Fibroblast of skin of right biceps (primary cell): ENCODE measurements at places on chromosomes 4 and X.

GRCh38 chr4:94759767-94760211 is 2.0 kb downstream of the BMPR1B start:
- no peak for DNase-seq

- DNase-seq, result peak; percentile 60
Observed at GRCh38 chr4:26088433-26088928, 174.5 kb downstream of the SMIM20 start.

DNA sequence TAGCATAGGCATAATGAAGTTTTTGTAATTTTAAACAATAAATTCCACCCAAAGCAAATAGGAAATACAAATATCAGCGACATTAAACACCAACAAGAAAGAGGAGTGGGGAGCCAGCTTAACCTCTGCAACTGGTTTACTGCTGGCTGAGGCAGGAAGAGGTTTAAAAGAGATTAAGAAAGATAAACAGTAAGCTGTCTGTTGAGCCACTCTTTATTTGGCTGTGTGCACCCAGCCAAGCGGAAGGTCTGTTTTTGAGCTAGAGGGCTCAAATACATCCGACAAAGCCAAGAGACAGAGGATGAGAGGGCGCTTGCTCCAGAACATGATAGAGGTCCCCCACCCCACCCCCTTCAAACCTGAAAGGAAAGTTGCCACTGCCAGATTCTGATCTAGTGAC is 191.4 kb downstream of the MGST2 start:
- DNase-seq, result no peak

- no peak for DNase-seq
Observed at GRCh38 chr4:148477276-148477675, 35.1 kb upstream of the NR3C2 start.

DNA sequence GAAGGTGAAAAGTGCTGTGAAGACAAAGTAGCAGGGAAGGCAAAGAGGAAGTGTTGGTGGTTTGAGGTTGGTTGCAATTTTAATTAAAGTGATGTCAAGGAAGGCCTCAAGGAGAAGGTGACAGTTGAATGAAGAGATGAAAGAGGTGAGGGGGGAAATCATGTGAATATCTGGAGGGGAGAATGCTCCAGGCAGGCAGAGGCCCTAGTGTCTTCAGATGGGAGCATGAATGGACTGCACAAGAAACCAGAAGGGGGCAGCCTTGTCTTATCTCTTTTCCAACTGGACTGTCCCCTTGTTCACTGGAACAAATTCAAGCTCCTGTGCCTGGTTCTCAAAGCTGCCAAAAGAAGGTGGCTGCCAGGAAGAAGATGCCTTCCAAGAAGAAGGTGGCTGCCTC is 68.4 kb downstream of the MAOB start:
- DNase-seq, result no peak

- no peak for DNase-seq
Observed at GRCh38 chr4:71392109-71392508, 53.3 kb downstream of the SLC4A4 start.

DNA sequence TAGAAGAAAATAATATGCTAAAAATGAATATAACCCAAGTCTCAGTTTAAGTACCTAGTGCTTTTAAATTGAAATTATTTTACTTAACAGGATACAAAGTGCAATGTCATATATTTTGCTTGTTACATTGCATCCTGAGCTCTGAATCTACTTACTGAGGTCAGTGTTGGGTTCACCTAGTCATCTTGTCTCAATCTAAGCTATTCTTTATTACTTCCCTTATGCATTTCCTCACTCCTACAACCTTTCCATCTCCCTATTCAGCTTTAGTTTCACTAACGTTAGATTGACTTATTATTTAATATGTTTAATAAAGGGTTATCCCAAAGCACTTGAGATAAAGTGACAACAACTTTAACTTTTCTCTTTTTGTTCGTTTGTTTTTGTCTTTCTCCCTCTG is 483.7 kb downstream of the FSTL5 start:
- no peak for DNase-seq

DNA sequence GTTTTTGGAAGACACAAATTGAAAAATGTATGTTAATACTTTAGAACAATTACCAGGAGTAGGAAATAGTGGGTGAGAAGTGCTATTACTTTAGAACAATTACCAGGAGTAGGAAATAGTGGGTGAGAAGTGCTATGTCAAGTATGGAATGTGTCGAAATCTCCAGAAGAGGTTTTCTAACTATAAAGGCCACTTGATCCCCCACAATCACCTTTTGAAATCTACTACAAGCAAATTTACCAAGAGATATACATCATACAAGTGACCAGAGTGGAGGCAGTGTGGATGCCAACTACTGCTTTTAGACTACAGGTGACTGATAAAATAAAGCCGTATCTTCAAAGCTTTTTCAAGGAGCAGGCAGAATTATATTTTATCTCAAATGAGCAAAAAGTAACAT is 43.1 kb downstream of the MAB21L2 start:
- DNase-seq, result no peak

- no peak for DNase-seq
Observed at GRCh38 chr4:10727140-10727880, 42.7 kb upstream of the CLNK start.

DNA sequence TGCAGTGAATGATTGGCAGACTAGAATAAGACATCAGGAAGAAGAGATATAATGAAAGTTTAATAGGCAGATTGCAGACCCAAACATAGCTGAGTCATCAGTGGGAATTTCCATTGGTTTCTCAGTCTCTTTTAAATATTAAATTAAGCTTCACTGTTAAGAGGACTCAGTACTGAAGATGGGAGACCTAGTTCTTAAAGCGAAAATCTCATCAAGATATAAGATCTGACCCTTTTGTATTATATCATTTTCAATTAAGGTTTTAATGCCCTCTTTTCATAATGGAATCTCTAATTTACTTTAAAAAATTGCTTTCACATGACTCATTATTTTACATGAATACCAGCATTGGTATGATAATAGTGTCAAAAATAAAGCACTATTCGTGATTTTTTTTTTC is 168.9 kb upstream of the ATOH1 start:
- DNase-seq, result peak; percentile 18

GRCh38 chrX:40852586-40852985 is 117.2 kb upstream of the MED14 start:
- no peak for DNase-seq

GRCh38 chr4:38987491-38987890 is 44.7 kb downstream of the TMEM156 start:
- no peak for DNase-seq

GRCh38 chr4:123659262-123659661 is 262.7 kb downstream of the SPRY1 start:
- no peak for DNase-seq

GRCh38 chrX:107831071-107831730 is 5.5 kb downstream of the MID2 start:
- no peak for DNase-seq

DNA sequence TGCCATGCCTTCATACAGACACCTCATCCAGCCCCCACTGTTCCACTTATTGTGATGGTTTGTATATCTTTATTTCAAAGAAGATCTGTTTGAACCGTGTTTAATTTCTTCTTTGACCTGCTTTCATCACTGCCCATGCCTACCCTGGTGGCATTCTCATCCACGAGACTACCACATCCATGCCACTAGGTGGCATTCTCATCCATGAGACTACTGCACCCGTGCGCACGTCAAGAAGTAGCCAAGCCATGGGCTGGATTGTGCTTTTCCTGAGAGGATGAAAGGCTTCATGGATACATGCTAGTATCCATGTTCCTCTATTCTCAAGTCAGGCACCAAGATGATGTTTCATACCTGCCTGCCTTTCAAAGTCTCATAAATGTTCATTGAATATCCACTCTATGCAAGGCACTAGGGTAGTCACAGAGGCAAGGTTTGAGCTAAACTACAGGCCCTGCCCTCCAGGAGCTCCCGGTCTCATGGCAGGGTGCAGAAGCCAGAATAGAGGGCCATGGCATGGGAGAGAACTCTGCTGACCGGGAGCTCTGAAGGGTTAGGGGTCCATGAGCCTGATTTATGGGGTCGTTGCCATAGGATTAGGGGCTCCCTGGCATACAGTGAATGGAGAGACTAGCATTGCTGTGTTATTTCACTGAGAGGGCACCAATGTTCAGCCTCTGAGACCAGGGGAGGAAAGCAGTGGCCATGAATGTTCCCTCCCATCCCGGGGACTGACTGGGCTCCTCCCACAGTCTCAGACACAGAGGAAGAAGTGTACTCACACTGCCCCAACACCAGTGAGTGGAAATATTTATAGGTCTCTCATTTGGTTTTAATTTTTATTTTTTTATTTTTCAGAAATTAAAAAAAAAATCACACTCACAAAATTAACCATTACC is 24.8 kb upstream of the EOLA2 start:
- DNase-seq, result peak; percentile 69

GRCh38 chr4:155085843-155086530 is 122.4 kb upstream of the NPY2R start:
- peak; percentile 22 for DNase-seq

DNA sequence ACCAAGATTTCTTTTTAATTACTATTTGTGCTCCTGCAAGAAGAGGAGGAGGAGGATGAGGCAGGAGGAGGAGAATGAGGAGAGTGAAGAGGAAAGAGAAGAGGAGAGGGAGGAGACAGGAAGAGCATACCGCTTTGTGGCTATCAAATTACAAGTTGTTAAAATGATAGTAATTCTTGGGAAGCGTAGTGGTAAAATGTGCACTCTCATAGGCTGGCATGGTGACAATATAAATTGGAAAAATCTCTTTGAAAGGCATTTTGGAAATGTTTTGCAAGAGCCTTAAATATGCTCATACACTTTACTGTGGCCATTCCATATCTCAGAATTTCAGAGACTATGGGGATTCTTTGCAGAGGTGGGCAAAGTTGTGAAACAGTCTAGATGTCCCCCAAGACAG is 53.2 kb downstream of the MXRA5 start:
- peak; percentile 56 for DNase-seq

GRCh38 chr4:8507196-8507570 is 66.6 kb downstream of the TRMT44 start:
- no peak for DNase-seq

DNA sequence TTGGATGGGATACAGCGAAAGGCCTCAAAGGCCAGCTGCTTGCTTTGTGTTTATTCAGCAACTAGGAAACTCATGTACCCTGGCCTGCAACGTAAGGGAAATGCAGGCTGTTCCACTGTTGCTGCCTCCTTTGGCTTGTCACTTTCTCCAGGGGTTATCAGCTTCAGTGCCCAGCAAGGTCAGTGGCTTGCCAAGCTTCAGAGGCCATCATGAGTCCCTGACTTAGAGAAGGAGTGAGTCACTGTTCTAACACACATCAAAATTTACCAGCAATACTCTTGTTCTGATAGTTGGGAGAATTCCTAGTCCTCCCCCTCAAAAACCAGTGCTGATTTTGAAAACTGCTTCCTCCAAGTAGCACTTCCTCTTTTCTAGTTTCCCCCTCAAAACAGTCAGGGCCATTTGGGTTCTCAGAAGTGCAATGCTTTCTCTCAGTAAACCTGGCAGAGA is 250.8 kb downstream of the ARHGAP24 start:
- no peak for DNase-seq

- peak; percentile 53 for DNase-seq
Observed at GRCh38 chr4:77169481-77169880, 12.5 kb downstream of the CCNG2 start.

DNA sequence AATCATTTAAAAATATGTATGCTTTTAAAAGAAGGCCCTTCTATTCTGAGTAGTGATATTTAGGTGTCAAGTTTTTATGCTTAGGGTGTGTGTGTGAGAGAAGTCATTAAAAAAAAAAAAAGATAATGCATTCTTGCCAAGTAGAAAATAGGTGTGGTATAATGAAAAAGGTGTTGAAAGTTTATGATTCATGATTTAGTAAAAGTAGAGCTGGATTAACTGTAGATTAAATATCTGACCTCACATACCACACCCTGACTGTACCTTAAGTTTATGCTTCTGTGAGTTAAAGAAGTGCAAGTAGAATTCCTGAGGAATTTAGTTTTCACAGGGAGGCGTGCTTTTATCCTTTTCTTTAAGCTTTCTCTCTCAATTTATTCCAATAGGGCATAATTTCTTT is 71.1 kb downstream of the BMPR1B start:
- DNase-seq, result no peak

GRCh38 chr4:123749383-123749782 is 352.8 kb downstream of the SPRY1 start:
- no peak for DNase-seq

DNA sequence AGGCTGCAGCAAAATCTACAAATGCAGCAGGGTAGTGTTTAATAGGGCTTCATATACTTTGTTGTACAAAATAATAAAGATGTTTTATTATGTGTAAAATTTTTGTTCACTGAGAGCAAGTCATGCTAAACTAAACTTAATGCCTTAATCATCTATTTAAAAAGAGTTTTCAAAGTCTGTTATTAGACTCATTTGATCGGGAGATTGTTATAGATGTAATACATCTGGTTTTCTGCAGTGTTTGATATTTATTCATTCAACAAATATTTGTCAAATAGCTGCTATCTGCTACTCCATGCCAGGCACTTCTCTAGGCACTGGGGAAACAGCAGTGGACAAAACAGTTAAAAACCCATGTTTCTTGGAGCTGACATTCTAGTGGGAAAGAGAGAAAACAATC is 233.6 kb downstream of the FMR1NB start:
- no peak for DNase-seq

DNA sequence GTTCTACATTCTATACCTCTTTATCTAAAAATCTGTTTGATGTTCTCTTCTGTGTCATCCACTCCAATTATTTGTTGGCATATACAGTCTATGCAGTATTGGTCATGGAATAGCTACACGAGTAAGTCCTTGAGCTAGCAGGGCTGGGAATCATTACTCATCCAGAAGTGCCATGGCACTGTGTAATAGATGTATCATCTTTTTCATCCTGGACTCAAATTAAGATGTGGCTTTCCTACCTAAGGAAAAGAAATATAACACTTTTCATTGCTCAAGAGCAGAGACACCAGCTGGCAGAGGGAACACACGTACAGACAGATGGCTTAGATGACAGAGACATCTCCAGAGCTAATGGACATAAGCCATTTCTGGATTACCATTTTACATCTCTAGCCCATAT is 159.8 kb downstream of the FAM13A start:
- DNase-seq, result peak; percentile 25

DNA sequence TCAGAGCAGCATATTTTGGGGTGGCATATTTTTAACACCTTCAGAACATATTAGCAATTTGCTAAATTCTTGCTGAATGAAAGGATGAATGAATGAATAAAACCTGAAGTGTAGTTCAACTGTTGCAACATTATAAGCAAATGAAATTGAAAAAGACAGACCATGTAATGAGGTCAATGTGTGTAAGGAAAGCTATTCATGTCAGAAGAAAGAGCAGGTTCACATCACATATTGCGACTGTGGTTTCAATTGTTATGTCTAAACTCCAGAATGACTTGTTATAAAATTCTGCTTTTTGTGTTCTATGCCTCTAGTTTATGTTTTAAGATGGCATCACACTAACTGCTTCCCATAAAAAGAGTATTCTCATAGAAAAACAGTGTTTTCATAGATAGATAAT is 32.9 kb upstream of the DSPP start:
- no peak for DNase-seq

DNA sequence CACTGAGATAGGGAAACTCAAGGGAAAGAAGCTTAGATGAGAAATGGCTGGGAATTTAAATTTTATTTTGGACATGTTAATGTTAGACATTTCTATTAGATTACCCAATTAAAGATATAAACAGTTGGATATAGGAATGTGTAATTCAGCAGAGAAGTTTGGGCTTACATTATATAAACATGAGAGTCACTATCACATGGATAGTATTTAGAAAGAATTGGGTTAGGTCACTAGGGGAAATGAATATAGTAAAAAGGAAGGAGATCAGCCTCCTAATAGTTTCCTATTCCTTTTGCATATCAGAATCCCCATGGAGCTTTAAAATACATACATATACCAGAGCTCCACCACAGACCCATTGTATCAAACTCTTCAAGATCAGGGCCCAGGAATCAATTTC is 19.6 kb upstream of the CXCL5 start:
- DNase-seq, result no peak

GRCh38 chr4:114281164-114281960 is 301.9 kb upstream of the ARSJ start:
- DNase-seq, result peak; percentile 96
